ENCODE measurements at places on chromosomes 1 and 21.

GRCh38 chr1:161137881-161138280 lies 5.4 kb upstream of the DEDD start:
- no peak for DNase-seq

DNA sequence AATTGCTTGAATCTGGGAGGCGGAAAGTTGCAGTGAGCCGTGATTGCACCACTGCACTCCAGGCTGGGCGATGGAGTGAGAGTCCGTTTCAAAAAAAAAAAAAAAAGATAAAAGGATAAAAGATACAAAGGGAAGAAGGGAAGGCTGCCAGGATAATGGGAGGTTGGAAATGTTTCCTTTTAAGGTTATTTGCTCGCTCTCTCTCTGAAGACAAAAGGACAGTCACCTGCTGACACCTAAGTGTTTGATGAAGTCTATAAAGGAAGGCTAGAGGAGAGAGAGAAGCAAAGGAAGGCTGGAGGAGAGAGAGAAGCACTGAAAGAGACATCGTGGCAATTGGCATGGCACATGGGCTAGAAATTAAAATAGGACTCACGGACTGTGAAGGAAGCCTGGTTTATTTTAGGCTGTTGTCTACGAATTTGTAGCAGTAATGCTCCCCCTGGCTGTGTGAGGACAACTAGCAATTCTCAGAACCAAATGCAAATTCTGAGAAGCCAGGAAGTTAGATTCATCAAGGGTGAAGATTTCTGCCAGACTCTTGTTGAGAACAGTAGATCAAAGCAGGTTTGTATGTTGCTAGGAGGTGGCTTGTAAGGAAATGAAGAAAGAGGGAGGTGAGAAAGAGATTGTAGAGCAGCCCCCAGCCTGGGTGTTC lies 154.2 kb downstream of the ZP4 start:
- no peak for DNase-seq

DNA sequence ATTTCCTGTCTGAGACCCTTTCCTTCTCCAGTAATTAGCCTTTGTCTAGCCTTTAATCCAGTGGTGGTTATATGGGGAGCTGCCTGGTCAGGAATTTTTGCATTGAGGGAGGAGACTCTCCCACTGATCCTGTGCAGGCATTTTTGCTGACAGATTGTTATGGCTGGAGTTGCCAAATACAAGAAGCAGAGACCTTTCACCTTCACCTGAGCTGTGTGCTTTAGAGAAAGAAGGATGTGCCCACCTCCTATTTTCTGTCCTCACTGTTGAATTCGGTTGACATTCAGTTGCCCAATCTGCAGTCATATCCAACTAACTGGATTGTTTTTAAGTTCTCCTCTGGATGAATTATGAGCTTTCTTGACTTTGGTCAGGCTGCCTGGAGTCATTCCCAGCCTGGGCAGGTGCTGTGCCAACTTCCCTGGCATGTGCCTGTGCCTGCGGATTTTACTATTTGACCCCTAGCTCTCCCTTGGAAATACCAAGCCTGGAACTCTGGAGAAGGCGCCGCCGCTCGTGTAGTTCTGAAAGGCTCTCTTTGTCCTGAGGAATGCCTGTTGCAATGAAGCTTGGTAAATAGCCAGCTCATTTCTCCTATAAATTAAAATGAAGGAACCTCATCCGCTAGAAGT lies 143.9 kb downstream of the NOS1AP start:
- DNase-seq = no peak

- no peak for DNase-seq
Observed at GRCh38 chr1:27428316-27429028, 36.0 kb downstream of the GPR3 start.

DNA sequence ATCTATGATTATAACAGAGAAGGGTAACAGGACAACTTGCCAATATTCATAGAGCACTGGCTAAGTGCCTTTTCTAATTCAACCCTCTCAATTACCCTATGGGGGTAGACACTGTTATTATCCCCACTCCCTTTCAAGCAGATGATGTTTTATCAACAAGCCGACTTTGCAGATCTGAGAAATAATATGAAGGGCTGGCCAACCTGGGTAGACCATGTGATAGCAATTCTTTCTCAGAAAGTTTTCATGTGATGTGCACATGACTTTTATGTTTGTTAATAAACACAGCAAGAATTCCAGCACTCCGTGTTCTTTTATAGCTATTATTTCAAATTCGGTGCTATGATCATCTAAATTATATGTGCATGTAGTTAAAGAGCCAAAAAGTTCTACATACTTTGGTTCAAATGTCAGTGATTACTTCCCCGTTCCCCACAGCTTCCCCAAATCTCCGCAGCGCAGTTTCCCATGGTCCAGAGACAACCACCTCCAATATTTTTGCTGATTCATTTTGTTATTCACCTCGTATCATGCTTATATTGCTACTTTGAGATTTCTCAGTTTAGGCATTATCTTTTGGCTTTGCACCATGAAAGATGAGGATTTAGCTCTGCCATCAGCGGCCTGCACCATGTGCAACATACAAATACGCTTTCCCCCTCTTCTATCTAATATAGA lies 96.7 kb upstream of the GADD45A start:
- no peak for DNase-seq

DNA sequence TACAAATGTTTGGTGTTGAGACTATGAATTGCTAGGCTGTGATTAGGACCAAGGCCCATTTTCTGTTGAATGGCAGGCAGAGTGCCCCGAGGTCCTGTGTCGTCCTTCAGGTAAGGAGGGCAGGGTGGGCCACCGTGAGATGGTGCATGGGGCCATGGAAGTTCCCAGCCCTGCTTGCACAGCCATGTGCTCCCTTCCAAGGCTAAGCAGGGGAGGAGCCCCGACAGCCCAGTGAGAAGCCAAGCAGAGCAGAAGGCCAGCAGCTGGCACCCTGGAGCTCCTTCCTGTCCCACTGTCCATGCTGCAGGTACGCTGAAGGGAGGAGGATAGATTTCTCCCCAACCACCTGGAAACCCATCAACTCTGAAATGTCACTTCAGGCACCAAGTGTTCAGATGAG lies 8.2 kb upstream of the NUAK2 start:
- DNase-seq = no peak

- DNase-seq = no peak
Observed at GRCh38 chr1:107952989-107953388, 12.0 kb downstream of the VAV3 start.

DNA sequence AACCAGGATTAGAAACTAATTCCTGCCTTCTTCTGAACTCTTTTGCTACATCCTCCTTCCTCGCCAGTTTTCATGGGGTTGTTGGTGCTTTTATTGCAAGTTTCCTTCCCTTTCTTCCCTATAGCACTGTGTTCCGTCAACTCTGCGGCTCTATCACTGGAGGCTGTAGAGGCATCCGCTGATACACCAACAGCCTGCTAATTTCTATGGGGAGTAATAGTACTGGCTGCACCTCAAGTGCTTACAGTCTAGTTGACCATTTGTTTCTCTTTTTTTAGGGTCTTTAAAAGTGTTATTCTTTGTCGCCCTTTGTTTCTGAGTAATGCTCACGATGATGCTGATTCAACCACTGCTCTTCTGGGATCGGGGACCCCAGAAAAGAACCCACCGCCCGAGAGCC lies 746 bp downstream of the MIS18A start:
- DNase-seq = no peak

- DNase-seq = no peak
Observed at GRCh38 chr1:109636201-109636952, 16.7 kb downstream of the AMPD2 start.

DNA sequence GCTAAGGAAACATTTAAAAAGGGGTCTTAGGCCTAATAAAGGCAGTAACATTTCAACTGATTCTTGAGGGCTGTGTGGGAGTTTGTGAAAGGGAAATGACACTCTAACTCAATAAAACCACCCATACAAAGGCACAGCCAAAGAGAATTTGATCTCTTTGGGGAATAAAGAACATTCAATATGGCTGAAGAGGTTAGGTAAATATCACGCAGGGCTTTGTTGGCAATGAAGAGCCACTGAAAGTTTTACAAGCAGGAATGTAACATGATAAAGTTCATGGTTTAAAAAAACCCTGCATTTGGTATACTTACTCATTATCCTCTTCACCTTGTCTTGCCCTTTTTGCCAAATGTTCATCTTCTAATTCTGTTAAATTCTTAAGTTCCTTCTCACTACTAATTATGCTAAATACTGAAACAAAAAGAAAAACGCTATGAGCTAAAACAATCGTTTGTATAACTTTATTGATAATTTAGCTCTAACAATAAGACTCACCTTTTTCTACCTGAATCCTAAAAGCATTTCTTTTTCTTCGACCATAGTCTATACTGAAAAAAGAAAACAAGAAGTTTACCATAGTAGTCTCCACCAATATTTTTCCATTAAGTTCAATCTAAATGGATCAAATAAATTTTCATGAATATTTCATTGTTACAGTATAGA lies 12.5 kb downstream of the NVL start:
- no peak for DNase-seq

- no peak for DNase-seq
Observed at GRCh38 chr1:163036671-163037070, 32.5 kb upstream of the RGS4 start.

DNA sequence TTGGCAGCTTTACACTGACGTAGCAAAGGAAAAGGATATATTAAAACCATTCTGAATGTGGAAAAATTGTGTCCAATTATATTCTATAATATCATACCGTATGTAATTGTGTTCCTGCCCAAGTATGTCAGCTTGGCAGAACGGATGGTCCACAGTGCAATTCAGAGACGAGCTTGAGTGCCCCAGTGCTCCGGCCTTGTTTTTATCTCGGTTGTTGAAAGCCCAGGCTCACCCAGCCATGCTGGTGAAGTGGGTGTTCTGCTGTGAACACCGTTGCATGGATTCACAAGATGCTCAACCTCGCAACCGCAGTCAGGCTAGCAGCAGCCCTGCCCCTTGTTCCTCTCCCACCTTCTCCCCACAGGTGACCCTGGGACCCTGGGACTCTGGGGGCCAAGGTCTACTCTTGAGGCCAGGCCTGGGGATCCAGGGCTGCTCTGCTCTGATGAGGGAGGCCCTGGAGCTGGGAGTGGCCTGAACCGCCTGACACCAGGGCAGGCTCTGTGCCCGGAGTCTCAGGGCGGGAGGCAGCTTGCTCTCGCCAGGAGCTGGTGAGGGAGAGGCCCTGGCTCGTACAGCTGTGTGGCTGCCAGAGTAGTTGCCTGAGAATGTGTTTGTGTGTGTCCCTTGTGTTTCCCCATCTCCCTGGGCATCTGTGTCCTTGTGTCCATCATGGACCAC lies 11.2 kb downstream of the PTPRF start:
- no peak for DNase-seq

GRCh38 chr21:39852726-39853500 lies 14.3 kb upstream of the PCP4 start:
- DNase-seq = no peak

Data from stimulated activated CD8-positive, alpha-beta memory T cell treated with anti-CD3 and anti-CD28 coated beads, Interleukin-7, amount 100 ng/mL, for 4 hours (primary cell).